ENCODE measurements at places on chromosomes 2 and 18. TPM values are rescaled to one million over a fixed set of nuclear protein-coding genes. Genes with fewer than 3 reads are reported as not detected.

The CACNB4 gene
- total RNA-seq: 0.23 TPM

The TNS1 gene
- 0.91 TPM for total RNA-seq

The CPS1 gene
- total RNA-seq: 1.4 TPM

The ICOS gene
- total RNA-seq: 76.2 TPM

The SCG2 gene
- 0.07 TPM for total RNA-seq

DNA sequence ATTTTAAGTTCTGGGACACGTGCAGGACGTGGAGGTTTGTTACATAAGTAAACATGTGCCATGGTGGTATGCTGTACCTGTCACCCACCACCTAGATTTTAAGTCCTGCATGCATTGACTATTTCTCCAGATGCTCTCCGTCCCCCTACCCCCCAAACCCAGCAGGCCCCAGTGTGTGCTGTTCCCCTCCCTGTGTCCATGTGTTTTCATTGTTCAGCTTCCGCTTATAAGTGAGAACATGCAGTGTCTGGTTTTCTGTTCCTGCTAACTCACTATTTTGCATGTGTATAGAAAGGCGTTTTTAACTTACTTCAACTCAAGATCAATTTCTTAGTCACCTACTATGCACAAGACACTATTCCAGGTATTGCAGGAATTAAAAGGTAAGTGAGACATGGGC, 128.0 kb downstream of the PLCL1 start:
- no peak overlapping the region for H3K27ac ChIP-seq
- no peak for DNase-seq
- H3K4me3 ChIP-seq: no peak overlapping the region
- peaks cover 4% of the 10 kb centered on the region for H3K36me3 ChIP-seq
- H3K27me3 ChIP-seq: peaks cover 7% of the 10 kb centered on the region
- H3K4me1 ChIP-seq: peaks cover 35% of the 10 kb centered on the region

DNA sequence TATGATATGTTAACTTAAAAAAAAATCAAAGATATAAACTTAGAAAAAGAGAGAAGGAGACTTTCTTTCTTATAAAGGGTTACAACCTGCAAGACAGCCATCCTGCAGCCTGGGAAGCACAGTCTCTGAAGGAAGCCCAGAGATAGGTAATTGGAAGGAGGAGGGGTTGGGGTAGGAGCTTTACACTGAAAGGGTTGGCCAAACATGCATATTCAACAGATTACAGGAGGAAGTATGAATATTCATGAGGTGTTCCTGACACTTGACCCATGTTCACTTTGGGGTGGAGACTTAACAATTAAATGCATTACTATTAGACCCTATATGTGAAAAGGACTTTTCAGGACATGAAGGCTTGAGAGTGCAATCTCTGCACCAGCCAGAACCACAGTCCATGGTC, 71.7 kb upstream of the CDH2 start:
- H3K27me3 ChIP-seq: no peaks in the 10 kb centered on the region
- H3K36me3 ChIP-seq: no peaks in the 10 kb centered on the region
- DNase-seq: no peak
- H3K27ac ChIP-seq: no peak overlapping the region
- H3K4me3 ChIP-seq: no peak overlapping the region

DNA sequence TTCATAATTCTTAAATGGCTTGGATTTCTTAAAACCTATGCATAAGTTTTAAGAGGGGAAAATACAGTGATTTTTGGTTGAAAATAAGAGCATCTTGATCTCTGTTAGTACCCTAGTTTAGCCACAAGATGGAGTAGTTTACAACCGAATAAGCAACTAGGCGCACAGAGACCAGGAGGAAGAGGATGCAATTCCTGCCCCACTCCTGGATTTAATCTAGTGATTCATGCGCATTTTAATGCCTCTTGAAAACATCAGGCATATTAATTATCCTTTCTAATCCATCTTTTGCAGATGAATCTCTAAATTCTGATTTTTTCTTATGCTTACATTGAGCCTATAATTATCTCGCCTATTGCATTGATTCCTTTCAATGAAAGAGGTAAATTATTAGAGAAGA, 76.7 kb downstream of the MRPS9 start:
- H3K4me3 ChIP-seq: no peak overlapping the region
- no peak overlapping the region for H3K27ac ChIP-seq
- H3K27me3 ChIP-seq: no peaks in the 10 kb centered on the region
- no peaks in the 10 kb centered on the region for H3K4me1 ChIP-seq
- DNase-seq: no peak

DNA sequence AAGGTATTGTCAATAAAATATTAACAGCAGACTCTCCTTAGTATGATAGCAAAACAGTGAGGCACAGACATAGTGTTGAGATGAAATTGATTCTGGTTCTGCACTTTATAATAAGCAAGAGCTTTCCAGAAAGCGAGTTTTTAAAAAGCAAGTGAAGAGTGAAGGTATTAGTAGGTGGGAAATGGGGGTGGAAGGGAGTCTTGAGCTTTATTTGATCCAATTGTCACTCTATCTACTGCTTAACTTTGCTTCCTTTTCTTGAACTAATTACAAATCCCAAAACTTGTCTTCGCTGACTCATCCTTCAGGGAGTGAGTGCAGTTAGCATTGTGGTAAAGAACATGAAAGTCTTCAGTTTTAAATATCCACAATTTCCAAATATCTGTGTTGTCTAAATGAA, 120.6 kb upstream of the BOD1L2 start:
- DNase-seq: no peak
- H3K36me3 ChIP-seq: peaks cover 6% of the 10 kb centered on the region
- H3K4me1 ChIP-seq: peaks cover 1% of the 10 kb centered on the region
- no peak overlapping the region for H3K4me3 ChIP-seq
- no peaks in the 10 kb centered on the region for H3K27me3 ChIP-seq
